ENCODE measurements at places on chromosomes 2 and 18. TPM values are rescaled to one million over a fixed set of nuclear protein-coding genes. Genes with fewer than 3 reads are reported as not detected.

PIEZO2 gene
- not detected for total RNA-seq

FBLN7 gene
- total RNA-seq, result 2.2 TPM

SLC4A3 gene
- 11.6 TPM for total RNA-seq

BAZ2B gene
- 19.6 TPM for total RNA-seq

CNDP1 gene
- total RNA-seq, result not detected

MRO gene
- total RNA-seq, result 0.55 TPM

- no peaks in the 10 kb centered on the region for H3K27me3 ChIP-seq
- no peaks in the 10 kb centered on the region for H3K36me3 ChIP-seq
- DNase-seq, result no peak
- peaks cover 8% of the 10 kb centered on the region for H3K4me1 ChIP-seq
Measured at GRCh38 chr2:25256488-25256875, 85.2 kb downstream of the DNMT3A start.

DNA sequence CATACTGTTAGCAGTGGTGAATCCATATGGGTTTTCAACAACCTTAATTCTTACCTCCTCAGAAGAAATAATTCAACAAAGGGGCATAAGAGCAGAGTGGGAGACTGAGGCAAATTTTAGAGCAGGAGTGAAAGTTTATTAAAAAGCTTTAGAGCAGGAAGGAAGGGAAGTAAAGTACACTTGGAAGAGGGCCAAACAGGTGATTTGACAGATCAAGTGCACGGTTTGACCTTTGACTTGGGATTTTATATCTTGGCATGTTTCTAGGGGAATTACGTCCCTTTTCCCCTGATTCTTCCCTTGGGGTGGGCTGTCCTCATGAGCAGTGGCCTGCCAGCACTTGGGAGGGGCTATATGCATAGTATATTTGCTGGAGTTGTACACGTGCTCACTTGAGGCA is 280.5 kb downstream of the MBD5 start:
- H3K36me3 ChIP-seq, result no peaks in the 10 kb centered on the region
- no peak overlapping the region for H3K27ac ChIP-seq
- no peaks in the 10 kb centered on the region for H3K27me3 ChIP-seq
- no peak overlapping the region for H3K4me3 ChIP-seq

DNA sequence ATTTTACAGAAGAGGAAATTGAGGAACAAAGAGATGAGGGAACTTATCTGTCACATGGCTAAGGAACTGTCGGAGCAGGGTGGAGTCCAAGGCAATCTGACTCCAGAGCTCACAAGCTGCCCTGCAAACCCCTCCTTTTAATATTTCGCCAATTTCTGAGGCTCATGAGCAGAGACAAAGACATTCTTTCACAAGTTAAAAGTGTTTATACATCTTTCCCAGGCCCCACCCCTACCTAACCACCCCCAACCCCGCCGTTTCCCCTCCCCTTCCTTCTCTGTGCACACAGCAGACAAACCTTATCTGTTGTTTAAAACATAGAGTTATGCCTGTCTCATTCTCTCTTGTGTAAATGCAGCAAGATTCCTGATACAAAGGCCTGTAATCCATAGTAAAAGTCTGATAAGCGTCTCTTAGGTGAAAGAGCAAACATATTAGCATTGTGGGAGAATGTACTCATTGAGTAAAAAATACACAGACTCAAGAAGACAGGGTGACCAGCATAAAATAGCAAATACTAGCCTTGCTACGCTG is 44.3 kb downstream of the EPHA4 start:
- no peak overlapping the region for H3K27ac ChIP-seq
- no peak overlapping the region for H3K4me3 ChIP-seq
- peaks cover 10% of the 10 kb centered on the region for H3K4me1 ChIP-seq
- no peaks in the 10 kb centered on the region for H3K27me3 ChIP-seq
- H3K36me3 ChIP-seq, result no peaks in the 10 kb centered on the region
- DNase-seq, result no peak

DNA sequence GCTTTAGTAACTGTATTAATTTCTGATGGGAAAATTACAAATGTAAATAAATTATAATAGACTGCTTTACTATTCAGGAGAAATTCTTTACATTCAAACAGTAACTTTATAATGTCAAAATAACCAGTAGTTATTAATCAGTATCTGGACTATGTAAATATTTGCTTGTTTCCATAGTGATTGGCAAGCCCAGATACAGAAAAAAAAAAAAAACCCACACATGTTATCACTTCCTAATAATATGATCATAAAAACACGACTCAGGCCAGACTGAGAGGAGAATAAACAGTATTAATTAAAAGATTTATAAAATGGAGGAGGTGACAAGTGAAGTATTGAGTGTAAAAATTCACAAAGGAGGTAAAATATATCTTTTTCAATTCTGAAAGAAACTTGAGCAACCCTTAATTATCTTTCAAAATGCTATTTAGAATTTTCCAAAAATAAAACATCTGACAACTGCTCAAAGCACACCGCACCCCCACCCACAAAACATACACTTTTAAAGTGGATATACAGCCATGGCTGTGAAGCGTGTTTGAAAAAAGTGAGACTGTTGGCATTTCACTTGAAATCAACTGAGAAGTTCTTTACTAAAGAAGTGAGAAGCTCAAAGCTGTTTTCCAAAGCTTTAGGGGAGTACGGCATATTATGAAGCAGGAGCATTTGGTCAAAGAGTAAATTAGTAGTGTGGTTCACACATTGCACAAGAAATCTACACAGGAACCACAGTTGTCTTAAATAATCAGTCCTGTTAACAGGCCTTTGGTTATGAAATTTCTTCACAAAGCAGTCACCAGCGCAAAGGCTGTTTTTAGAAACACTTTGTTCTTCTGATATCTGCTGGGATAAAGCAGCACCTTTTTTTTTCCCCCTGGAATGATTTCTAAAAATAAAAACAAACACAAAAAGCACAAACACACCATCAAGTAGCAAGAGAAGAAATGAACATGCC is 475.8 kb downstream of the TXNL1 start:
- peaks cover 40% of the 10 kb centered on the region for H3K4me1 ChIP-seq
- H3K4me3 ChIP-seq, result no peak overlapping the region
- H3K36me3 ChIP-seq, result no peaks in the 10 kb centered on the region
- H3K27me3 ChIP-seq, result no peaks in the 10 kb centered on the region
- H3K27ac ChIP-seq, result peak overlapping the region; percentile 30

GRCh38 chr18:74733598-74733997 is 135.9 kb downstream of the ZNF407 start:
- peaks cover 14% of the 10 kb centered on the region for H3K4me1 ChIP-seq
- no peaks in the 10 kb centered on the region for H3K36me3 ChIP-seq

DNA sequence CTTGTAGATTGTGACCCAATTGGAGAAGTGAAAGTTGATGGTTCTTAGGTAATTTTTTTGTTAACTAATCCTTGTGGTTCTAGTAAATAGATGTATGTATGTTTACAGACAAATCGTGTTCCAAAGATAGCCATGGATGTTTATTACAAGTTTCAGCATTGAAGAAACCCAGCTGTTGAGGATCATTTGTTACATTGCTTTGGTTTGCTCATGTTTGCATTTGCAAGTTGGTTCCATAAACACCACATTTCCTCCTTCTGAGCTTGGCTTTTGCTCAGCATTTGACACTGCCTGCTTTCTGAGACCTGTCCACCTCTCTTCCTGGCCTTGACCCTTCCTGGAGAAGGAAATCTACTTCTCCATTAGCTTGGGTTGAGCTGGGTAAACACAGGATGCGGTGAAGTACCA is 1.8 kb upstream of the CCDC68 start:
- no peaks in the 10 kb centered on the region for H3K27me3 ChIP-seq
- no peak overlapping the region for H3K27ac ChIP-seq
- no peak for DNase-seq
- H3K4me1 ChIP-seq, result peaks cover 13% of the 10 kb centered on the region
- no peak overlapping the region for H3K4me3 ChIP-seq

DNA sequence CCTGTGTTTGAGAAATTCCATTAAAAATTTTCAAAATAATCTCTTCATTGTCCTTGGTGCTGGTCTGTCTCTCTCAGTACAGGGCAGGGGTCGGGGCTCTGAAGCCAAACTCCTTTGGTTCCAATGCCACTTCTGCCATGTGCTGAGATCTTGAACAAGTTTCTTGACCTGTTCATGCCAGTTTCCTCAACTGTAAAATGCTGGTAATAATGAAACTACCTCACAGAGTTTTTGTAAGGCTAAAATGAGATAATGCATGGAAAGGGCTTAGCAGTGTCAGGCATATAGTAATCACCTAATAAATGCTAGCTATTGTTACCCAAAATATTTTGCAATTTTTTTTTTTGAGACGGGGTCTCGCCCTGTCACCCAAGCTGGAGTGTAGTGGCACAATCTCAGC is 16.9 kb upstream of the MREG start:
- H3K27ac ChIP-seq, result no peak overlapping the region
- no peak for DNase-seq
- H3K27me3 ChIP-seq, result no peaks in the 10 kb centered on the region
- no peaks in the 10 kb centered on the region for H3K36me3 ChIP-seq
- peaks cover 13% of the 10 kb centered on the region for H3K4me1 ChIP-seq
- no peak overlapping the region for H3K4me3 ChIP-seq

GRCh38 chr2:211479536-211480150 is 923.2 kb downstream of the CPS1 start:
- H3K4me3 ChIP-seq, result no peak overlapping the region
- no peaks in the 10 kb centered on the region for H3K36me3 ChIP-seq
- no peak for DNase-seq
- 0 out of 2 replicates have a peak, but pooled peaks cover 4% of the 10 kb centered on the region for H3K27me3 ChIP-seq
- H3K27ac ChIP-seq, result no peak overlapping the region

DNA sequence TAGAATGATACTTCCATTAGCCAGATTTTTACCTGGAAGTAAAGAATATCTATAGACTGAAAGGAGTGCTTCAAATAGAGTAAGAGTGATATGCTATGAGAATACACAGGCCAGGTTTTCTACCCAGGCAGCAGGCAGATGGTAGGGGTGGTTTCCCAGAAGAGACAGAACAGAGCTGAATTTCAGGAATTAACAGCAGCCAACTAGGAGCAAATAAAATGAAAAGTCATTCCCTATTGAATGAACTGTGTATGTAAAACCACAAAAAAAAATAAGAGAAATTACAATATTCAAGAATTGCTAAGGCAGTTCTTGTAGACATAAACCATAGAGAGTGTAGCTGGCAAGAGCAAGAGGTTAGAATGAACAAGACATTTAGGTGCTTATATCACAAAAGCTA is 336.8 kb downstream of the KCNJ3 start:
- H3K36me3 ChIP-seq, result no peaks in the 10 kb centered on the region
- H3K27me3 ChIP-seq, result no peaks in the 10 kb centered on the region
- DNase-seq, result no peak
- H3K27ac ChIP-seq, result no peak overlapping the region
- H3K4me1 ChIP-seq, result no peaks in the 10 kb centered on the region
- H3K4me3 ChIP-seq, result no peak overlapping the region

DNA sequence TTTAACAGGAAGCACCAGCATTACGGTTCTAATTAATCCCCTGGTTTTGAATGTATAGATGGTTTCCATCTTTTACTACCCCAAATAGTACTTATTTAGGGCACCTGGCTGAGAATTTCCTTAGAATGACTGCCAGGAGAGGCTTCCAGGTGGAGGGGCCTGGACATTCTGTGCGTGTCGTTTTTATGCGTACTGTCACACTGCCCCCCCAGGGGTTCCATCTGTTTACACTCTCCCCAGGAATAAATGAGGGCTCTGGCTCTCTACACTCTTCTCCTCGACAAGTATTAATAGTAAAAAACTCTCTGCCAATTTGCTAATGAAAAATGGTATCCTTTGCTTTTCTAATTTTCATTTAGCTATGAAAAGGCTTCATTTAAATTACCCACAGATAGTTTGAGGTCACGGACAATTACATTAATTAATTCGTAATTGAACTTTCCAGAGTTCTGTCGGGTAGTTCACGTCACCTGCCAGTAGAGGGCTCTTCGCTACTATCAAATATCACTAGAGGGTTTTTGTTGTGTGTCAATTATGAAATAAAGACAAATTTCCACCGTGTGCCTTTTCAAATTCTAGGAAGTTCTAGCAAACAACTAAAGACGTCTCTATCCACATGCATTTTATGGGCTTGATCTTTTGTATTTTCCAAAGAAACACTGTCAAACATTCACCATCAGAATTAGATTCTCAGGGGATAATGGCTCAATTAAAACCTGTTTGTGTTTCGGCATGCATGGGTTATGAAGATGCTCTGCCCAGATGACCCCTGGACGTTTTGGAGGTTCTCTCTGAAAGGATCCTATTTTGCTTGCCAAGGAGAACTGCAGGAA is 88.8 kb upstream of the ASB18 start:
- no peak overlapping the region for H3K4me3 ChIP-seq
- no peak overlapping the region for H3K27ac ChIP-seq
- H3K36me3 ChIP-seq, result no peaks in the 10 kb centered on the region
- DNase-seq, result peak; percentile 52
- H3K27me3 ChIP-seq, result no peaks in the 10 kb centered on the region

- no peaks in the 10 kb centered on the region for H3K36me3 ChIP-seq
- H3K4me3 ChIP-seq, result peak overlapping the region; percentile 40
- H3K27ac ChIP-seq, result peak overlapping the region; percentile 77
- H3K4me1 ChIP-seq, result peaks cover 23% of the 10 kb centered on the region
- H3K27me3 ChIP-seq, result no peaks in the 10 kb centered on the region
- DNase-seq, result peak; percentile 90
Measured at GRCh38 chr2:8119782-8120505, 561.9 kb upstream of the ID2 start.

DNA sequence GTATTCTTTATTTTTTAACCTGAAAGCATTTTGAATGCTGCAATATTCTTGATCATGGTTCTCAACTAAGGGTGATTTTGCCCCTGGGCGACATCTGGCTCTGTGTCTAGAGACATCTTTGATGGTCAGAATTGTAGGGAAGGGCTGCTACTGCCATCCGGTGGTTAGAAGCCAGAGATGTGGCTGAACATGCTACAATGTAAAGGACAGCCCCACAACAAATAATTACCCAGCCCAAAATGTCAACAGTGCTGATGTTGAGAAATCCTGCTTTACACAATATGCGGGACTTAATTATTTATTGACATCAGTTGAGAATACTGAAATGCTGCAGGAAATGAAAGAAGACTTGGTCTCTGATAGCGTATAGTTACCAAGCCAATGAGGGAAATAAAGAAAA is 37.5 kb upstream of the SERPINB2 start:
- H3K27ac ChIP-seq, result no peak overlapping the region
- H3K27me3 ChIP-seq, result no peaks in the 10 kb centered on the region
- H3K4me1 ChIP-seq, result no peaks in the 10 kb centered on the region
- peak; percentile 79 for DNase-seq

- H3K4me3 ChIP-seq, result no peak overlapping the region
- H3K27ac ChIP-seq, result no peak overlapping the region
- no peaks in the 10 kb centered on the region for H3K4me1 ChIP-seq
- no peaks in the 10 kb centered on the region for H3K36me3 ChIP-seq
- peaks cover 9% of the 10 kb centered on the region for H3K27me3 ChIP-seq
Measured at GRCh38 chr2:96075199-96075771, 40.6 kb upstream of the GPAT2 start.

- no peak overlapping the region for H3K27ac ChIP-seq
- H3K36me3 ChIP-seq, result no peaks in the 10 kb centered on the region
- no peak overlapping the region for H3K4me3 ChIP-seq
- H3K27me3 ChIP-seq, result no peaks in the 10 kb centered on the region
- DNase-seq, result no peak
Measured at GRCh38 chr2:200161458-200161857, 145.0 kb upstream of the SPATS2L start.
